ENCODE measurements at places on chromosomes 4 and X.

- DNase-seq = no peak
Observed at GRCh38 chr4:57425610-57426009, 315.4 kb upstream of the IGFBP7 start.

- DNase-seq = no peak
Observed at GRCh38 chrX:101986586-101986985, 54.8 kb upstream of the ZMAT1 start.

GRCh38 chr4:147117431-147117830 lies 171.8 kb upstream of the TTC29 start:
- no peak for DNase-seq

DNA sequence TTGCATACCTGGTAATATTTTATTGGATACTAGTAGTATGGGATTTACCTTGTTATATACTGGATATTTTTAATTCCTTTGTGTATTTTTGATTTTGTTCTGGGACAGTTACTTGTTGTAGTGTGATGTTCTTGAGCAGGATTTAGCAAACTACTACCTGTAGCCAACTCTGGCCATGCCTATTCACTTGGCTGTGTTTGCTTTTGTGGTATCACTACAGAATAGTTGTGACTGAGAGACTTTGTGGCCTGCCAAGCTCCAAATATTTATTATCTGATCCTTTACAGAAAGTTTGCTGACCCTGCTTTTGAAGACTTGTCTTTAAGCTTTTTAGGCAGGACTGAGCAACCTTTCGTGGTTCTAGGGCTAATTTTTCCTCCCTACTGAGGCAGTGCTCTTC lies 17.8 kb downstream of the ZCCHC4 start:
- DNase-seq = no peak

GRCh38 chr4:162866565-162866964 lies 300.1 kb downstream of the NAF1 start:
- no peak for DNase-seq

DNA sequence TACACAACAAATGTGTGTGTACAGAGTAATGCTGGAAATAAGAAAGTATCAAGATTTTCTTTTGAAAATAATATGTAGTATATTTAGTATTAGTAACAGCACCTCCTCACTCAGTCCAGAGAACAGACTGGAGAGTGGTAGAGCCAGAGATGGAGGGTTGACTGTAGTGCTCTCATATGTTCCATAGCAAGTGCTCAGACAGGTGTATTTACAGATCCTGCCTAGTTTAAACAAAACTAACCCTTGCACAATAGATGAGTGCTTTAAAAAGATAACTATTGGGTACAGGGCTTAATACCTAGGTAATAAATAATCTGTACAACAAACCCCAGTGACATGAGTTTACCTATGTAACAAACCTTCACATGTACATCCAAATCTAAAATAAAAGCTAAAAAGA lies 381.0 kb upstream of the EMCN start:
- DNase-seq = no peak

DNA sequence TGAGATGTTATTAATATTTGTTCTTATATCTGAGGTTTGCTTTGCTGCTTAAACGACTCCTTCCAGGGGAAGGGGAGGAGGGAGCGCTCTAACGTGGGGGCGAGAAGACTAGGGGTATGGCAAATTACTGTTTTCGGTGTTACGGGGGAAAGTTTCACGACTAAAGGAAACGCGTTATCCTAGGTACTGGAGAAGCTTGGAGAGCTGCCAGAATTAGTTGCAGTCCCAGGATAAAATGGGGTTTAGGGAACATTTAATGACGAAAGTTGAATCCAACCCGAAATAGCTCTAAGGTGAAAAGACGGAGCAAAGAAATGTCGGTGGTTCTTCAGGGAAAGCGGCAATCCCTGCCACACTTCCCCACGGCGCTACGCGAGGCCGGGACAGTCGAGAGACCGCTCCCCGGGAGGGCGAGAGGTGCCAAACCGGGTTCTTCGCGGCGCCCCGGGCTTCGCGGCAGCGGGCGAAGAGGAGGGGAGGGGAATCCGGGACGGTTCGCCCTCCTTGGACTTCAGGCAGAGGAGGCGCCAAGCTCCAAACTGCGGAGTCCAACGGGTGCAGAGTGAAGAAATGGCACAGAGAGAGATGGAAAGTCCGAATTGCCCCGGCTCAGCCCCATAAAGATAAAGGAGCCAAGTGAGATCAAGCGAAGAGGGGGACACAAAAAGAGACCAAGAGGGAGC lies 724 bp downstream of the THOC2 start:
- DNase-seq = no peak

- no peak for DNase-seq
Observed at GRCh38 chr4:122639181-122639580, 18.3 kb upstream of the IL21 start.

DNA sequence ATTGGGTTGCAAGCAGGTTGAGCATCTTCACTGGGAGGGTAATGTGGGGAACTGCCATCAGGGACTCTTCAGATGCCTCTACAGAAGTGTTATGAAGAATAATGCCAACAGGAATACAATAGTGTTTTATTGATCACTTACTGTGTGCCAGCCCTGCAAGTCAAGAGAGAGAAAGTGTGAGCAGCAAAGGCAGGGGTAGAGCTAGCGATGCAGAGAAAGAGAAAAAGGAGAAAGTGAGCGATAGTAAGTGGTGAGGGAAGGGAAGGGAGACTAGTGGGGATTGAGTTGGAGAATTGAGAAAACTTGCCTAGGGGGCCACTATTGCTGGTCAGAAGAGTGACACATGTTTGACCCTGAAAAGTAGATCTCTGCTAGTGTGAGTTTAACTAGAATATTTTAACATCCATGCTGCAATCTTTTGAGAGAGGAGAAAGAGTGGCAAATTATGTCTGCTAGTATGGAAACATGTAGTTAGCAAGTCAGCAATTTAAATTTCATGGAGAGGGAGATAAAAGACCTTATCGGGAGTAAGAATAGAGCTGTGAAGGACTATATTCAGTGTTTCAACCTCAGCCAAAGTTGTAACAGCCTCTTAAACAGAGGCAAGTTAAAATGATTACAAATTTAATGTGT lies 12.2 kb downstream of the AFF1 start:
- DNase-seq = no peak

- no peak for DNase-seq
Observed at GRCh38 chrX:9997524-9997923, 30.4 kb downstream of the CLDN34 start.

DNA sequence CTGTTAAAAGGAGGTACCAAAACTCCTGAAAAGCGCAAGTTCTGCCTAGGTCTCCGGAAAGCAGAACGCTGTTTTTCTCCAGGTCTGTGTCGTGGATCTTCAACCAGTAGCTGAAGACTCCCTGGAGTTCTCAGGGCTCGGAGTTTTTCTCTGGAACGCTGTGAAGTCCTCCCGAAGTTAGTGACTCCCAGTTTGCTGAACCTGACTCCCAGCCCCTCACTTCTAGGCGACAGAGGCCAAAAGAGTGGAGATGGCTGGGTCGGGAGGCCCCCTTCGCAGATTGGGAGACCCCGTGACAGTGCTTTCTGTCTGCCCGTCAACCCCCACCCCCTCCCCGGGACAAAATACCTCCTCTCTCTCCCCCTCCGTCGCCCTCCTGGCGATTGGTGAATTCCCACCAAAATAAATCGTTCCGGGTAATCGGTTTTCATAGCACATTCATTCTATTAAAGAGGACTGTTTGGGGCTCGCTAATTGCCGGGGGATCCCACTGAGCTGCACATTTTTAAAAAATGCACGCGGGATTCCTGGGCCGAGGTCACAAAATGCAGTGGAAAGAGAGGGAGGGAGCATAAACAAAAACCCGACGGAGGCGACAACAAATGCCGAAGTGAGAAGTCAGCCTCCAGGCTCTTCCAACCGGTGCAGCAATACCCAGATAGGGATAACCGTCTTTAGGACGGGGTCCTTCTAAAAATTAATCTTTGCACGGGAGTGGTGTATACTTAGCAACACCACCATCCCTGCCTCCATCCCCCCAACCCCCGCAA lies 4.0 kb upstream of the MSX1 start:
- no peak for DNase-seq

- DNase-seq = no peak
Observed at GRCh38 chrX:914206-914605, 283.6 kb downstream of the SHOX start.

- DNase-seq = no peak
Observed at GRCh38 chrX:9737363-9737762, 28.3 kb downstream of the GPR143 start.

DNA sequence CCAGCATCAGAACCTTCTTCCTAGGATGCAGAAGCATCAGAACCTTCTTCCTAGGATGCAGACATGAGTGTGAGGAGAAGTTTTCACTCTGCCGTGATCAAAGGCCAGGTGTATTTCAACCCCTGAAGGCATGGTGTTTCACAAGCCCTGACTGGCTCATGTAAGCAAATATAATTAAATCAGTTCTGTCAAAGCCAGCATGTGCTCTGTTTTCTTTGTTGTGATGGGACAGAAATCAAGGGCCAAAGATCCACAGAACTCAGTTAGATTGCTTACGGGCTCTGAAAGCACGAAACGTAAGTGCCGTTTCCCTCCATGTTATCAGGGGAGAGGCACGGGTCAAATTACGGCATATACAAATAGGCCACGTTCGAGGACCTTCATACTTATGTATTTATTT lies 32.0 kb upstream of the CLDN24 start:
- no peak for DNase-seq

GRCh38 chr4:8726344-8726851 lies 133.8 kb downstream of the CPZ start:
- no peak for DNase-seq

DNA sequence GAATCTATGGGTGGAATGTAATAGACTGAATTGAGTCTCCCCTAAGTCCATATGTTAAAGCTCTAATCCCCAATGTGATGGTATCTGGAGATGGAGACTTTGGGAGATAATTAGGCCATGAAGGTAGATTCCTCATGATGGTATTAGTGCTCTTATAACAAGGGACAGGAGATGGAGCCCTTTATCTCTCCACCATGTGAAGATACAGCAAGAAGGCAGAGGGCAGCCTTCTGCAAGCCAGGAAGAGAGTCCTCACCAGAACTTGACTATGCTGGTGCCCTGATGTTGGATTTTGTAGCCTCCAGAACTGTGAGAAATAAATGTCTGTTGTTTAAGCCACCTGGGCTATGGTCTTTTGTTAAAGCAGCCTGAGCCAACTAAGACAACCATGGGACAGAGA lies 76.4 kb upstream of the F8A3 start:
- DNase-seq = no peak

DNA sequence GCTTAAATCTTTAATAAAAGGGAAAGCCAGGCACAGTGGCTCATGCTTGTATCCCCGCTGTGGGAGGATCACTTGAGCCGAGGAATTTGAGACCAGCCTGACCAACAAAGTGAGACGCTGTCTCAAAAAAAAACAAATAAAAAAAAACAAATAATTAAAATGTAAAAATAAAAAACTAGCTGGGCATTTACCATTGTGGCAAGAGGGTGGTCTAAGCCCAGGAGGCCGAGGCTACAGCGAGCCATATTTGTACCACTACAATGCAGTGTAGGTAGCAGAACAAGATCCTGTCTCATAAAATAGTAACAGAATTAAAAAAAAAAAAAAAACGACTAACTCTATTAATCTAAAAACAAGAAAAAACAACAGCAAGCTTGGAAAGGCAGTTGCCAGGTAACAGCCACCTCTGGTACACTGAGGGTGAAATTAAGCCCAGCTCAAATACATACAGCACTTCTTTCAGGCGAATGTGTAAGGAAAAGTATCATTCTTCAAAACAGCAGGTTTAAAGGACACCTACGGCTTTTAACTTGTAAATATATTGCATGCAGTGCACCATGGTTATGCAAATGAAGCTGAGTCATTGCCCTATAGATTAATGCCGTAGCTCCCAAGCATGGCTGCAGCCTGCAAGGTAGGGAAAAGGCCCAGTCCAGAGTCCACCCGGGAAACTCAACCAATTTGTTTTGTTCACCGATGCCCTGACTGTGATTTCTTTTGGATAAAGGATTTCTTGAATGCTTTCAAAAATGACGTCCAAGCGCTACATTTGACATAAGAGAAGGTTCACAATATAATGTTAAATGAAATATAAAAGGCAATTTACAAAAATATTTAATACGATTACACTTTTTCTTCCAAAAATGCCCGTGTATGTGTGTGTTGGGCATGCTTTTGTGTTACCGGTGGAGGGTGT lies 14.5 kb upstream of the TXLNG start:
- no peak for DNase-seq

DNA sequence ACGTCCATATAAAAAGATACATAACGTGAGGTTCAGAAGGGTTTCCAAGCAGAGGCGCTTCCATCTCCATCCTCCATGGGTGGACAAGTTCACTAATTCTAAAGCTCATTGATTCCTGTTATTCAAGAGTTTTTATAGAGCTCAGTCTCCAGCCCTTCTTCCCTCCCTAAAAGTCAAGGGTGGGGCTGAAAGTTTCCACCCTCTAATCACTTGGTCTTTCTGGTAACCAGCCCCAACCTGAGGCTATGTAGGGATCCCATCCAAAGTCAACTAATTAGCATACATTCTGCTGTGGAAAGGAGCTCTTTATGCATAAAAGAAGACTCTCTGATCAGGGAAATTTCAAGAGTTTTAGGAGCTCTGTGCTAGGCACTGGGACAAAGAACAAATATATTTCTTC lies 46.9 kb upstream of the VEGFC start:
- no peak for DNase-seq

DNA sequence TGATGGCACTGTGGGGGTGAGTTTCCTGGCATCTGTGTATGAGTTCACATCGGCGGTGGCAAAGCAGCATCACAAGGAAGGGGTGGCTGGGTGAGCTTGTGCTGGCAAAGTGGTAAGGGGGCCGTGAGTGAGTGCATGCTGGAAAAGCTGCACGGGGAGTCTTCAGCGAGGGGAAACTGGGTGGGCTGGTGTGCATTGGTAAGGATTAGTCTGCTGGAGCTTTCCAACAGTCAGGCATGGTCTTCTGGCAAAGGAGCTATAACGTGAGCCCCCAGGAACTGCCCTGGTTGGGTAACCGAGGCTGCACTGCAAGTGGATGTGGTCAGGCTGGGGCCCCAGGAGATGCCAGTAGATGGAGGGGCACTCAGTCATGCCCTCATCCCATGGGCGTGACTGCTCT lies 30.7 kb downstream of the ADAM29 start:
- DNase-seq = no peak

- DNase-seq = no peak
Observed at GRCh38 chr4:102598086-102598761, 97.1 kb downstream of the NFKB1 start.

GRCh38 chr4:104751468-104751867 lies 256.8 kb upstream of the CXXC4 start:
- no peak for DNase-seq

- no peak for DNase-seq
Observed at GRCh38 chr4:123976819-123977218, 580.2 kb downstream of the SPRY1 start.

- no peak for DNase-seq
Observed at GRCh38 chr4:54226404-54227255, 2.5 kb upstream of the PDGFRA start.

- DNase-seq = no peak
Observed at GRCh38 chr4:992297-993110, 700 bp downstream of the SLC26A1 start.

- no peak for DNase-seq
Observed at GRCh38 chrX:153614818-153615217, 15.9 kb upstream of the CCNQ start.

DNA sequence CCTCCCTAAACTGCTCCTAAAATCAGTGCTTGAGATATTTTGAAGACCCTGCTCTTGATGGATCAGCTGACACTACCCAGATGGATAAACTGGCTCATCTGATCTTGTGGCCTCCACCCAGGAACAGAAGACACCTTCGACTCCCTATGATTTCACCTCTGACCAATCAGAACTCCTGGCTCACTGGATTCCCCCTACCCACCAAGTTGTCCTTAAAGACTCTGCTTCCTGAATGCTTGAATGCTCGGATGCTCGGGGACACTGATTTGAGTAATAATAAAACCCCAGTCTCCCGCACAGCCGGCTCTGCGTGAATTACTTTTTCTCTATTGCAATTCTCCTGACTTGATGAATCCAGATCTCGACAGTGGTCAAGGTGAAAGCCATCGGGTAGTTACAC lies 12.0 kb upstream of the RPS3A start:
- DNase-seq = no peak
